ENCODE measurements at places on chromosomes 13 and 19.

- DNase-seq, result no peak
These were observed 10.0 kb upstream of the CACNG6 start for GRCh38 chr19:53981376-53981951.

- DNase-seq, result no peak
These were observed 79.6 kb upstream of the DOCK9 start for GRCh38 chr13:99057310-99057975.

- DNase-seq, result no peak
These were observed 1.2 kb downstream of the LONP1 start for GRCh38 chr19:5718579-5719273.

DNA sequence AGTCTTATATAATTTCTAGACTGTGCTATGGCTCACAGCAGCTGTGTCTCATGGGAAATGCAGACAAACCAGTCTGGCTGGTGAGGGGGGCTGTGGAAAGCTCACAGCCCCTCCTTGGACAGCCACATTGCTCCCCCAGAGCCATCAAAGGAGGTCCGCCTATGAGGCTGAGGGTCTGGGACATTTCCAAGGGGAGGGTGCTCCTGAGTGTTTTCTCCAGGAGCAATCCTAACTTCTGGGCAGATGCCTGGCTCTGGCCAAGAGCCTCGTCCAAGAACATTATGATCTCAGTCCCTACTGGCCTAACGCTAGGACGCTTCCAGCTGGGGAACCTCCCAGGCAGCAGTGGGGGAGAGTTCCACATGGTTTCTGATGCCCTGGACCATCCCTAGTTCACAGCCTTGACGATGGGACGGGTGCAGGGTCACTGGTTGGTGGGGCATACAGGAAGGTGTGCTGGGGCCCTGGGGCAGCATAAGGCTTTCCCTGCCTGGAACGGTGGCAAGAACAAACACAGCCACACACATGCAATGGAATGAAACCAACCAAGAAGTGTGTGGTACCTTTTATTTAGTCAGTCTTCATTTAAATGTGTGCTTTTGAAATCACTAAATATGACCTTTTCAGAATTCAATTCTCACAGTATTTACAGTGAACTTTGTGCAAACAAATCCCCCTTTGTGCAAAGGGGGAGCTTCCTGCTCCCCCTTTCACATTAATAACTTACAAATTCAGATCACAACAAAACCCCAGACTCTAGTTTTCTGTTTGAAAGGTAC lies 60.6 kb downstream of the CDADC1 start:
- DNase-seq, result no peak

DNA sequence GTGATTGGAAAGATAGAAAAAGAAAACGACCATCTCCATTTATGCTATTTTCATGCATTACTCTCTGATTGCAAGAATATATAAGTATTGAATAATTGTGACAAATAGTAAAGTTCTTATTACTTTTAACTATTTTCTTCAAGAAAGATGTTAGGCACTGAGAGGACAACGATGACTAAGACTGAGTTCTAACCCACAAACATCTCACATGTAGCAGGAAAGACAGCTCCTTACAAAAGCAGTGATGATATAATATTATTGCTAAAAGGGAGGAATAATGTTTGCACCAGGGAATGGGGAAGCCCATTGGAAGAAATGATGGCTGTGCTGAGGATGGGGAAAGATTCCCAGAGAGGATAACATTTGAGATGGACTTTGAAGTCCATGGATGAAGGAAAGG lies 22.6 kb downstream of the RXFP2 start:
- DNase-seq, result no peak

DNA sequence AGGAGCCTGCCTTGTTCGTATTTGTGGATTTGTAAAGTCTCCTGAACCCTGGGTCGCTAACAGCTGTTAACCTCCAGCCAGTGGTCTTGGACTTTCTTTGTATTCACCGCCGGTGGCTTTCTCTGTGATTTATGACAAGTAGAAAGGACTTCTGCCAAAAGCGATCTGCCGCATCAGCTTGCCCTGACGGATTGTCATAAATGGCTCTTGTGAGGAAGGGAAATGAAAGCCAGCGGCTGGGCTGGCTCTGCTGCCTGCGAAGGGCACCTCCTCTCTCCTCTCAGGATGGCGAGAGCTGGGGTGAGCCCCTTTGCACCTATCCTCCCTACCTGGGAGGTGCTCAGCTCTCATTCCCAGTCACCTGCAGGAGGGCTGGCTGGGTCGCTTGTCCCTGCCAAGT lies 25.6 kb downstream of the DHRS12 start:
- no peak for DNase-seq

- DNase-seq, result no peak
These were observed 1.1 kb upstream of the SHC2 start for GRCh38 chr19:461721-462551.

DNA sequence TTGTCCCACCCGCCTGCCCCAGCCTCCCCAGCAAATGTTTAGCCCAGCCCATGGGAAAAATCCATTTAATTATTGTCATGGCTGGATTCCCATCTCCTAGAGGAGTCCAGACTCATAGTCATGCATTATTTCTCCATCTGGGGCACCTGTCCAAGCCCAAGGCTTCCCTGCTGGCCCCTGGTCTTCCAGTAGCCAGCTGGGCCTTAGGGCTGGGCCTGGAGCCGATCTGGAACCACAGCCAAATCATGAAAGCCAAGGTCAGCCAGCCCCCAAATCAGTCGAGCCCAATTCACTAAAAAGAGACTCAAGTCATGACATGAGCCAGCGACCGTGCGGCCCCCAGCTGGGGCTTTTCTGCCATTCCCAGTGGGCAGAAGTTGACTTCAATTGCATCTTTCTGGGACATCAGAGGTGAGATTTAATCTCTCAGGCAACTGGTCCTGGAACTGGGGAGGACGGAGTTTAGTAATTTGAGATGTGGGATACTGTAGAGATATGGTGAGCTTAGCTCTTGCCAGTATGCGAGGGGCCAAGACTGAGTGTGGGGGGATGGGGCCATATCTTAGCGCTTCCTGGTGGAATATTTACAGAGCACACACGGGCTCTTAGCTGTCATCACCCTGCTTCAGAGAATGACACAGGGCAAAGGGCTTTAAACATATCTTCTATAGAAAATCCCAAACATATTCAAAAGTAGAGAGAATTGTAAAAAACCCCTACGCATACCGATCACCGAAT lies 9.4 kb upstream of the PGLYRP2 start:
- DNase-seq, result no peak

DNA sequence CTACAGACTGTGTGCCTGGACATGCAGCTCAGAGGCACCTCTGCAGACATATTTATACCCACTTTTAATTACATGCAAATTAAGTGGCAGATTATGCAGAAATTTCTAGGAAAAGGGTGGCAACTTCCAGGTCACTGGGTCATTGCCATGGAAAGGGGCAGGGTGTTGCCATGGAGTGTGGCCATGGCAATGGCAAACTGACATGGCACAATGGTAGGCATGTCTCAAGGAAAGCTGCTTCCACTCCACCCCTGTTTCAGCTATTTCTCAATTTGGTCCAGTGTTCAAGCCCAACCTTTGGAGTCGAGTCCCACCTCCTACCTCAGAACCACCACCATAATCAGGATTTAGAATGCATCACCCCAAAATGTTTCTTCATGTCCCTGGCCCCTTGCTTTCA lies 170.7 kb upstream of the TSHZ3 start:
- peak; percentile 7 for DNase-seq
